ENCODE measurements at places on chromosomes 5 and 9. TPM values are rescaled to one million over a fixed set of nuclear protein-coding genes. Genes with fewer than 3 reads are reported as not detected.
A peak's percentile ranks its signal among the peaks of the same experiment; 100 is the strongest.

GRCh38 chr5:102511666-102512065, 12.9 kb upstream of the SLCO6A1 start:
- DNase-seq: peak; percentile 76
- H3K27me3 ChIP-seq: no peaks in the 10 kb centered on the region
- no peaks in the 10 kb centered on the region for H3K36me3 ChIP-seq
- H3K4me3 ChIP-seq: no peak overlapping the region

DNA sequence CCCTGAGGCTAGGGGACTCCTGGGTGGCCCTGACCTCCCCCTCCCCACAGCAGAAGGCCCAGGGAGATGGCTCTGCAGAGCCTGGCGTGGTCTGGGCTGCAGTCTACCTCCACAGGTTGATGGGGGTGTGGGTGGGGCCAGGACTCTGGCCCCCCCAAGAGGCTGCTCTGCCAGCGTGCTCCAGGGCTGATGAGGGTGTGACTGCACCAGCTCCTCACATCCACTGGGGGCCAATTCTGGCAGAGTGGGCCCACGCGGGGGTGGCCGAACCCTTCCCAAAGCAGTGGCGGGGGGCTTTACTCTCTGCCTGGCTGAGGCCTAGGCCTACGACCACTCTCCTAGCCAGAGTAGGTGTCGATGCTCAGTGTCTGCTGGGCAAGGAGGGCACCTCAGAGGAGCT, 28.0 kb upstream of the UBAC1 start:
- peaks cover 63% of the 10 kb centered on the region for H3K4me1 ChIP-seq
- H3K27me3 ChIP-seq: peaks cover 13% of the 10 kb centered on the region
- no peak for DNase-seq

Gene BTNL3
- 1.8 TPM for polyA plus RNA-seq

DNA sequence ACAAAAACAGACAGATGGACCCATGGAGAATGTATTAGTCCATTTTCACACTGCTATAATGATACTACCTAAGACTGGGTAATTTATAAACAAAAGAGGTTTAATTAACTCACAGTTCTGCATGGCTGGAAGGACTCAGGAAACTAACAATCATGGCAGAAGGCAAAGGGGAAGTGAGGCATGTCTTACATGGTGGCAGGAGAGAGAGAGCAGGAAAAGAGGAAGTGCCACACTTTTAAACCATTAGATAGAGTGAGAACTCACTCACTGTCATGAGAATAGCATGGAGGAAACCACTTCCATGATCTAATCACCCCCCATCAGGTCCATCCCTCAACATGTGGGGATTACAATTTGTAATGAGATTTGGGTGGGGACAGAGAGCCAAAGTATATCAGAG, 808.9 kb downstream of the CDH12 start:
- no peaks in the 10 kb centered on the region for H3K36me3 ChIP-seq
- no peak overlapping the region for H3K4me3 ChIP-seq

Gene TAF11L9
- not detected for polyA plus RNA-seq

Gene HTR1A
- polyA plus RNA-seq: not detected

GRCh38 chr5:136689552-136689951, 324.2 kb upstream of the TRPC7 start:
- DNase-seq: no peak
- no peaks in the 10 kb centered on the region for H3K27me3 ChIP-seq
- H3K4me3 ChIP-seq: no peak overlapping the region
- no peaks in the 10 kb centered on the region for H3K36me3 ChIP-seq
- H3K4me1 ChIP-seq: no peaks in the 10 kb centered on the region
- H3K27ac ChIP-seq: no peak overlapping the region

Gene PCDHB4
- polyA plus RNA-seq: 2.4 TPM

DNA sequence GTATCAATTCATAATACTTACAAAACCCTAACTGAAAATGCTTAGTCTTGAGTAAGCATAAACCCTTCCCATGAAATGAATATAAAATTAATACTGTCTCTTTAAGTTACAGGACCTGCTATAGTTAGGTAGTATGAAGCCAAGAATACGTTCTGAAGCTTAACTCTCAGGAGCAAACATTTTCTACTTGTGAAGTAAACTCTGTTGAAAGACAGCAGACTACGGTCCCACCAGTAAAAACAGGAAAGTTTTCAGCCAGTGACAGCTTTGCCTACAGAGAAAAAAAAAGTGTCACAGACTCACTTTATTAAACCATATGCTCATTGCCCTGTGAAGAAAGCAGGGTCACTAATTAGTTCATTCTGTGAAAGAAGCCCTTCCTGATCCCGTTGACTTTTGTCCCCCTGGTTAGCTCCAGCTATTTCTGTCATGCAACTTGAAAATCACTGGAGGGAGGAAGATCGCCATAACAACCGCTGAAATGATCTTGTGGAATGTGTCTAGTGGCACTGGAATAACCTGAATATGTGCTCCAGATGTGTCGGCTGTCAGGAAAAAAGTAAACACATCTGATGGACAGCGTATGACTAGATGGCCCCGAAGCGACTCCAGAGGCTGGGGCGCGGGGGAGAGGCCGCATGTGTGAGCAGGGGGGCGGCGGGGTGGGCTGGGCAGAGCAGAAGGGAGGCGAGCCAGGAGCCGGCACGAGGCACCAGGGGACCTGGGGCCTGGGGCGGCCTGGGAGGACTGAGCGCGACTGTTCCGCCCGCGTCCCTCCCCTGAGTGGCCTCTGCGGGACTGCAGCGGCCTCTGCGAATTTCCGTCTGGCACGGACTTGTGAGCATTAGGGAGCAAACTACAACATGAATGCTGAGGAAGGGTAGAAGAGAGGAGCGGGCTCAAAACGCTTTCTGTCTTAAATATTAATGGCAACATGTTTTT, 41.9 kb downstream of the BNC2 start:
- H3K27me3 ChIP-seq: no peaks in the 10 kb centered on the region
- peaks cover 19% of the 10 kb centered on the region for H3K4me1 ChIP-seq
- peak overlapping the region; percentile 90 for H3K27ac ChIP-seq

GRCh38 chr5:77074745-77075144, 12.3 kb downstream of the ZBED3 start:
- no peaks in the 10 kb centered on the region for H3K27me3 ChIP-seq
- peaks cover 7% of the 10 kb centered on the region for H3K4me1 ChIP-seq
- no peak overlapping the region for H3K4me3 ChIP-seq
- H3K27ac ChIP-seq: no peak overlapping the region

GRCh38 chr9:38423273-38423972, 831 bp downstream of the IGFBPL1 start:
- DNase-seq: no peak
- H3K27me3 ChIP-seq: peaks cover 44% of the 10 kb centered on the region
- H3K4me3 ChIP-seq: no peak overlapping the region
- H3K4me1 ChIP-seq: peaks cover 8% of the 10 kb centered on the region

DNA sequence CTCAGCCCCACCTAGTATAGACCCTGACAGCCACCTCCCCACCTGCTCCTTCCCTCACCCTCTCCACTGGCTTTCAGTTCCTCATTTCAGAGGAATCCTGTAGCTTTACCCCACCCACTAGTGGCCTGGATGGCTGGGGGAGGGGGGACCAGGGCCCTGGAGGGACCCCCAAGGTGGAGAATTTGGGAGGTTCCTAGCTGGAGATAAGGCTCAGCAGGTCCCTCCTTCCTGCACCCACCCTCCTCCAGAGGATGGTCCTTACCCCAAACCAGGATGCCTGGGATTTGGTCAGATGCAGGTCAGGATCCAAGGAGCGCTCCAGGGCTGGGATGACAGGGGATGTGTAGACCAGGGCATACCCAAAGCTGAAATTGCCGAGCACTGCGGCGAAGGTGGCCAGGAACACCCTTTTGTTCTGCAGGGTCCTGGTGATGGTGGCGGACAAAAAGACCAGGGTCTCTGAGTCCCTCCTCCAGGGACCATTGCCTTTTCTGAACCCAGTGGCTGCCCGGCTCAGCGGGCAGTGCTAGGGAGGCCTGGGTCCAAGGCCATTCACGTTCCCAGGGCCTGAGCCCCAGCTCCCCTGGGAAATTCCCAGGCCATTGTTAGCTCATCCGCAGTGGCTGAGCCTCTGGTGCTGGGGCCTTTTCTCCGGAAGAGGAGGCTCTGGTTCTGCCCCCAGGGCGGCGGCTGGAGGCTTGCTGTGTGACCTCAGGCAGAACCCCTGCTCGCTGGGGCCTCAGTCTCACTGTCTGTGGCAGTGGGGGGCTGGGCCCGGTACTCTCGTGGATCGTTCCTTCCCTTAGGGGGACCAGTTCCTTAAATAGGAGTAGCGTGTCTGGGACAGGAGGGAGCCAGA, 678 bp downstream of the SLC2A6 start:
- H3K27me3 ChIP-seq: peaks cover 21% of the 10 kb centered on the region
- peak overlapping the region; percentile 38 for H3K4me3 ChIP-seq
- no peak overlapping the region for H3K27ac ChIP-seq
- no peaks in the 10 kb centered on the region for H3K36me3 ChIP-seq

GRCh38 chr9:100317706-100318105, 35.0 kb downstream of the TEX10 start:
- no peak overlapping the region for H3K27ac ChIP-seq
- no peak overlapping the region for H3K4me3 ChIP-seq
- H3K36me3 ChIP-seq: peaks cover 9% of the 10 kb centered on the region
- no peak for DNase-seq

DNA sequence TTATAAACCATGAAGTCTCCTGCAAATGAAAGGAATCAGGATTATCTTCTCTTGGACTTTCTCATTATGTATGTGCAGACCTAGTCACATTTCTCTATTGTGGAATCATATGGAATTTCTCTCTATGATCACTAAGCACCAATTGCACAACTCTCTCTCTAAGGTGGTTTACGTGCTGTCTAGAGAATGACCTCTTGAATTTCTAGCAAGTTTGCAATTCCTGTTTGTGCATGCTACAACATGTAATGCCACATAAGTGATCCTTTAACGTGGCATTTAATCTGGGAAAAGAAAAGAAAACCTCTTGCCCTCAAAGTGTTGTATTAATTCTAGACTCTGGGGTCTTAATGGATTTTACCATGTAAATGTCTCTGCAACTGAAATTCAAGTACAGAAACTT, 5.0 kb upstream of the PPP2R2B start:
- peaks cover 9% of the 10 kb centered on the region for H3K27me3 ChIP-seq
- DNase-seq: no peak
- no peak overlapping the region for H3K4me3 ChIP-seq
- no peak overlapping the region for H3K27ac ChIP-seq
- peaks cover 5% of the 10 kb centered on the region for H3K4me1 ChIP-seq

Gene TAF1L
- 0.07 TPM for polyA plus RNA-seq

DNA sequence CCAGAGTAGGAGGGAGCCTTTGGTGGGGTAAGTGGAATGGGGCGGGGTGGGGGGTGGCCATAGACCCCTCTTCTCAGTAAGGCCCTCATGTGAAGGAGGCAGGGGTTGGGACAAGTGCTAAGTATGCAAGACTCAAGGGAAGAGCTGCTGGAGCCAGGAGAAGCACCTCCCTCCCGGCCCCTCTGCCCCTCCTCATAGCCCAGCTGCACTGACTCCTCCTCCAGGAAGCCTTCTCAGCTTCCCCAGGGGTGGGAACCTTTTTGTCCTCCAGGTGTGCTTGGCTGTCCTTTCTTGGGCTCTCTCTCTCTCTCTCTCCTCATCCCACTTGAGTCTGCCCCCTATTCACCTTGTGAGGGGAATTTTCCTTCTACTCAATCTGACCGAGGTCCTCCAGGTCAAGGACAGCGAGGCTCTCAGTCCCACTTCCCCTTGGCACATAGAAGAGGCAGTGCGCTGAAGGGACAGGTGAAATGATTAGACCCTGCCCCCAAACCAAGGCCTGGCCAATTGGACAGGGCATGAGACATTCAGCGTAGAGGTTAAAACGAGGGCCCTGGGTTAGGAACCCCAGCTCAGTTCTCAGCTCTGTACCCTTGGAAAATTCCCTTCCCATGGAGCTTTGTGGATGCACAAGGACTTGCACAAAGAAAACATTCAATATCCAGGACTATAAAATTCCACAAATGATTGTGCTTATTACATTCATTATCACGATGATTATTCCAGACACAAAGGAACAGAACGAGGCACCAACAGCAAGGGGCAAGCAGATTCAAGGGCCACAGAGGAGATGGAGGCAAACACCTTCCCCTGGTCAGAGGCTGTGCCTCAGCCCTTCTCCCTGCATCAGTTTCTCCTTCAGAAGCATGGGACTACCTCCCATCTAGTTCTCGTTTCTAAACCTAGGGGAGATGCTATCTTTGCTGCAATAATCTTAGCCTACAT, 45.6 kb upstream of the IL17B start:
- no peaks in the 10 kb centered on the region for H3K27me3 ChIP-seq
- no peak for DNase-seq
- peaks cover 29% of the 10 kb centered on the region for H3K36me3 ChIP-seq
- no peak overlapping the region for H3K4me3 ChIP-seq

Gene CCL27
- 0.53 TPM for polyA plus RNA-seq

DNA sequence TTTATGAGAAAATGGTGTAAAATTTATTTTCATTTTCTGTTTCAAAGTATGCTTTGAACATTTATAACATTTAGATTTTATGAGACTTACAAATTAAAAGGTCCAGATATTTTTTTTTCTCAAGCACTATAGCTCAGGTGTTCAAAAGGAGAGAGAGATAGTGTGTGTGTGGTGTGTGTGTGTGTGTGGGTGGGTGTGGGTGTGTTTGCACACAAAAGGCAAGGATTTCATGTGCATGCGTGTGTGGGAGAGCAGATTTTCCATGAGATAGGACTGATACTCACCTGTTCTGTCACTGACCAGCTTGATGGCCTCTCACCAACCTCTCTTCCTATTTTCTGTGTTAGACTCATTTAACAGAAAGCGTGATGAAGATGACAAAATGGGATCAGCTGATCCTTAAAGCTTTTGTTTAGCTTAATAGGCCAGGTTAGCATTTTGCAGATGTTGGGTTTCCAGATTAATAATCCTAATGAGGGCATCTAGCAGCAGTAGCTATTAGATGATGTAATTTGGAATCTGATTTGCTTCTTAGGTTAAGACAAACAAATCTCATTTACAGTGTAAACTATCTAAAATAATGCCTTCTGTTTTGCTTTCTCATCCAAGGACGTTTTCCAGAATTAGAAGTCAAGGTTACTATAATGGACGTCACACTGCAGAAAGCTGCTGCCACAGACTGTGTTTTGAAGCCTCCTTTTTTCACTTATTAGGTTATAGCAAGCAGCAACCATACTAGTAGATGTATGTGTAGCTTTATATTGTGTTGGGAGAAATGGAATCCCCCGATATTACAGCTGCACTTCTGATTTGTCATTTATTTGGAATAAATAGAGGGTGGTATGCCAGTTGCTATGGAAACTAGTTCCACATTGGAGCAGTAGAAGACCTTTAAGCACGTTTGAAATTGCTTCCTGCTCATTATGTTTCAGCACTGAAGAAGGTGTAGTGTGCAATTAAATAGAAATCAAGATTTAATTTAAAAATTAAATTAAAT, 355.6 kb downstream of the TAF11L14 start:
- H3K4me3 ChIP-seq: no peak overlapping the region
- DNase-seq: peak; percentile 85
- no peaks in the 10 kb centered on the region for H3K27me3 ChIP-seq
- H3K4me1 ChIP-seq: no peaks in the 10 kb centered on the region

DNA sequence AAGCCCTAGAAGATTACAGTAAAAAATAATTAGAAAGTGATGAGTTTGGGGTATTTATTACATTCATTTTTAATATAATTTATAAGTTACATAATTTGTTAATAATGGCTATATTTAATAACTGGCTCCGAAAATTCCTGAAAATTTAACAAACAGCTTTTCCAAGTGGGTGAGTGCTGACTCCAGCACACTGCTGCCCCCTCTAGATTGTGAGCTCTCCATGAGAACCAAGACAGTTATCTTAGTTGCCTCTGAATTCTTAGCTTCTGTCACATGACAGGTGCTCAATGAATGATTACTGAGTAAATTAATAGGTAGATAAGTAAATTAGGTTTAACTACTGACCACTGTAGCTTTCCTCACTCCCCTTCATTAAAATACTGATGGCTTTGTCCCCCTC, 7.8 kb downstream of the KLHL3 start:
- H3K4me1 ChIP-seq: no peaks in the 10 kb centered on the region
- H3K27me3 ChIP-seq: no peaks in the 10 kb centered on the region

Gene FBXO38
- polyA plus RNA-seq: 28.5 TPM

Gene IL33
- 27.9 TPM for polyA plus RNA-seq

All from muscle of leg (tissue), 16 donors.